NCI-H1092 (cell line): ENCODE measurements at places on chromosomes 11 and 22.
A peak's percentile ranks its signal among the peaks of the same experiment; 100 is the strongest.

DNA sequence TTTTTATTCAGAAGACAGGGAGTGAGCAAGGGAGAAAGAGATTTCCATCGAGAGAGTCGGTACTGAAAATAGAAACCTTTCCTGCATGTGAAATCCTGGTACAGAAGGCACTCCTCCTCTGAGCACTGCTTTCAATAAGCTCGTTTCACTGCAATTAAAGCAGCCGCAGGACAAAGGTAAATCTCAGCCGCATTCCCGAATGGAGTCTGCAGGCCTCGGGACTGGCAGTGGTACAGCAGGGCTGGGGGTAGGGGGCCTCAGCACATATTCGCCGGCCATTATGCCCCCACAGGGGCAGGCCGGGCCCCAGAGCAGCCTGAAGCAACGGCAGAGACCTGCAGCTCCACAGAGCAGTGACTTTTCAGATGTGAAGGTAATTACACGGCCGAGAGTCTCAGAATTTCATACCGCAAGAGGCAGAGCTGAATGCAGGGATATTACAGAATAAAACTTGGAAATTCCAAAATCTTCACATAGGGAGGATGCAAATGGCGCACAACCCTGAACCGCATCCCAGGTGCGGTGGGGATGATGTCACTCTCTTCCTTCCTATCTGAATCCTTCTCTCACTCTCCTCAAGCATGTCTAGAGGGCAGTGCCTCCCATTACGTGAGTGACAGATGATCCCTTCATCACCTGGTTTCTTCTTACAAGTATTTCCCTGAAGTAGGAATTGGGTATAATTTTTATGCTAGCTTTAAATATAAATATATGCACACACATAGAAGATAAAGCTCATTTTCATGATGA, 622.1 kb downstream of the OPCML start:
- no peak for DNase-seq

GRCh38 chr11:110147962-110148709, 54.9 kb downstream of the ZC3H12C start:
- no peak for DNase-seq

DNA sequence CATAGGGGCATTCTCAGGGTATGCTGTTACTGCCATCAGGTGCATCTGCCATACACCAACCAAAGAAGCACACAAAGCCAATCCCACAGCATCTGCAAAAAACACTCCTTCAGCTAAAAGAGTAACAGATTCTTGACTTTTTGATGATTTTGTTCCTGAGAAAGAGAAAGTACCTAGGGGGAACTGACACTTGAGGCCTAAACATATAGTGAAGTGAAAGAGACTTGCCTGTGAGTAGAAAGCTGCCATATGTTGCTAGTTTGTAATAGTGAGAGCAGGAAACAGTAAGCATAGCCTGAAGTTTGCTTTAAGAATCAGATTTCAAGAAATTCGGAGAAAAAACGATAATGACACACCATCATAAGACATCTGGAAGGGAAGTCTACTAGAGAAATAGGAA, 97.9 kb upstream of the CTSC start:
- no peak for DNase-seq

DNA sequence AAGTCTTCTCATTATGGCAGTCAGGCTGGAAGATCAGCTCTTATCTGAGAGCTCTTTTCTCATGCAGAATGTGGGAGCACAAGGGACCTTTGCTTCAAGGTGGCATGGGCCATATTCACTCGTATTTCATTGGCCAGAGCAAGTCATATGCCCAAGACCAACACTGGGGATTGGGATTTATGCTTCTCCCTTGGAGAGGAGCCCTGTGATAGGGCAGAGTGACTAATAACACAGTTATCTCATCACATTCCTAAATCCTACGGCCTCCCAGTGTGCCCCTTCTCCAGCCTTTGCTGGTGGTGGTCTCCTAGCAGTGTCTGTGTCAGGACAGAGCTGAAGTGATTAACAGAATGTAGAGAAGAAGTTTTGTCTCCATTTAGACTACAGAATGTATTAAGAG, 48.6 kb downstream of the SYT9 start:
- no peak for DNase-seq

GRCh38 chr11:92636543-92637188, 332.8 kb upstream of the MTNR1B start:
- DNase-seq = no peak

DNA sequence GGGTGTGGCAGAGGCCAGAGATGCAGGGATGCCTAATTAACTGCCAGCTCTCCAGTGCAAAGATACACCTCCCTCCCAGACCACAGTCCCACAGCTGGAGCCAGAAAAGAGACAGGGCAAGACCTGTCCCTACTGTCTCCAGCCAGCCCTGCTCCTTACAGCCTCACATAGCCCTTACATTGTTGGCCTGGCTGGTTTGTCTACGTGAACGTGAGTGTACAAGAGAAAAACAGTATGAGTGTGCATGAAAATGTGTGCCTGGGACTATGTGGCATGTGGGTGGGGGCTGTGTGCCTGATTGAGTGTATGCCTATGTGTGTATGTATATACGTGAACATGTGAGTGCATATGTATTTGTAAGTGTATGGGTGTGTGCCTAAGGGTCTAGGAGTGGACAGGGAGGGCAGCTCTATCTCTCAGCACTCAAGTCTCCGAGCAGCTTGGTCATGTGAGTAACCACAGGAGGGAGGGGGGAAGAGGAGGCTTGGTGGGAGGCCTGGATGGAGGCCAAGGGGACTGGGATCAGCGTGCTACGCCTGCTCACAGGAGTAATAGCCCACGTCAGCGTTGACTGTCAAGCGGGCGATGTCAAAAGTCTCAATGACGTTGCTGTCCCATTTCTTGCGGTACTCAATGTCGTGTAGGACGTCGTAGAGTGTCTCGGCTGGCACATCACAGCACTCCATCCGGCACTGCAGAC, 6.6 kb upstream of the ARAP1 start:
- peak; percentile 79 for DNase-seq

DNA sequence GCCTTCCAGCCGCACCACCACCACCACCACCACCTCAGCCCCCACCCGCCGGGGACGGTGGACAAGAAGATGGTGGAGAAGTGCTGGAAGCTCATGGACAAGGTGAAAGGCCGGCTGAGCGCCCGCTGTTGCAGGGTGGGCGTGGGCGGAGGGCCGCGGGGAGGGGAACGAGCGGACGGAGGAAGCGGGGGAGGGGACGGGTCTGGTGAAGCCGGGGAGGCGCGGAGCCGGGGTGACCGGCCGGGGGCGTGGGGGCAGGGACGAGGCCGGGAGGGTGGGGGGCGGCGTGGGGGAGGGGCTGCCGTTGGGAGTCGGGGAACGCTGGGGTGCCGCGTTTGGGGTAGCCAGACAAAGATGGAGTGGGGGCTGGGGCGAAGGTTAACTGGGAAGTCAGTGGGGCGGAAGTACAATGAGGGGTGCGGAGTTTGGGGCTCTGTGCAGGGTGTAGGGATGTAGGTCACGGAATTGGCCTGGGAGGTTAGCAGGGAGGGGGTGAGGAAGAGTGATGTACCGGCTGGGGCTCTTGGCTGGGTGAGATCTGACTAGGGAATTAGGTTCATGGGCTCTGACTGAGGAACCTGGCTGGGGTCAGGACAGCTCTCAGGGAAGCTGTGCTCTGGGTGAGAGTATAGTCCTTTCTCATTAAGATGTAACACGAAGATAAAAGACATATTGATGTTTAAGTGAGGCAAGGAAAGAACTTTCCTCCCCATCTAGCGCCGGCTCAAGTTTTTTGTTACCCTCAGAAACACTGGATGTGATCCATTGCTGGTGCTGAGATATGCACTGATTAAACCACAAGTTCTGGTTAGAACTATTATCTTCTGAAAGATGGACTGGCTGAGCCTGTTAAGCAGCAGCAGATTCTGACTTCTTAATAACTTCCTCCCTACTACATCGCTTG, 624 bp downstream of the CBL start:
- DNase-seq = no peak

DNA sequence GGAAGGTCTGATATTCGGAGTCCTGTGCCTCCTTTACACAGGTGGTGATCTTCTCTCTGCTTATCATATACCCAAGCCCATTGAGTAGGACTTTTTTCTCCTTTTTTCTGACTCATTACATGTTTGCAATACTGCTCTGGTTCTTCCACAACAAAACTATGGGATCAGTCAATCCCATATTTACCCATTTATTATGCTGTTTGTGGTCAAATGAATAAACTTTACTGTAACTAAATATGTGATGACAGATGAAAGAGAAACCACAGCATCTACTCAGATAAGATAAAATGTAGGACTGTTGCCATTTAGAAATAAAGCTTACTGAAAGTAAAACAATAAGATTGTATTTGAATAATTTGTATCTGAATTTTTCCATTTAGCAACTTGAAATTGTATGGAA, 958.7 kb upstream of the FAT3 start:
- DNase-seq = no peak

- no peak for DNase-seq
Observed at GRCh38 chr11:100273066-100273815, 413.8 kb upstream of the ARHGAP42 start.

- no peak for DNase-seq
Observed at GRCh38 chr22:22598144-22598543, 39.1 kb upstream of the PRAME start.

DNA sequence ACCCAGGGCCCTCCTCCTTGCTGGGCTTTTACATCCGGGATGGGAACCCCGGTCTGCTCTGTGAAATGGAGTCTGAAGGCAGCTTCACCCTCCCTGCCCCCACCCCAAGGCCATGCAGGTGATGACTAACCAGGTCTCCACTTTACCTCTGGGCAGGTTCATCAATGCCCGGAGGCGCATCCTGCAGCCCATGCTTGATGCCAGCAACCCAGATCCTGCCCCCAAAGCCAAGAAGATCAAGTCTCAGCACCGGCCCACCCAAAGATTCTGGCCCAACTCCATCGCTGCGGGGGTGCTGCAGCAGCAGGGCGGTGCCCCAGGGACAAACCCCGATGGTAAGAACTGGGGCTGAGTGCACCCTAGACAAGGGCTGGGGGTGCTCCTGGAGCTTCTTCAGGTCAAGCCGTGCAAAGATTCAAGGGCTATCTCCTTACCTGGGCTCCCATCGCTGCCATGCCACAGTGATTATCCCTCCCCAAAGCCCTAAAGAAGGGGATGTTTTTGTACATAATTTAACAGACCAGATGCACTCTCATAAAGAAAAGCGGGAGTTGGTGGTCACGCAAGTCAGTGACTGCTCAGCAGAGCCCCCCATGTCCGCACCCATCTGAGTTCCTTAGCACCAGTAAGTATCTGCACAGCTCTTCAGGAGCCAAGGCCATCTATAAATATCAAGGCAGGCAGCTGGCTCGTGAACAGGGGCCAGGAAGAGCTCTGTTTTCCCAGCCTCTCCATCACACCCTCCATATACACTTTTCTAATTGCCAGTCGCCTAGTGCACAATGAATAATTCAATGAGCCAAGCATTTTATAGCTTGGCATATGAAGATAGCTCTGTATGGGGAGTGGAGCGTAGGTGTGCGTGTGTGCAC, 66.0 kb downstream of the FEZ1 start:
- no peak for DNase-seq

- DNase-seq = no peak
Observed at GRCh38 chr22:27391092-27391770, 410.3 kb downstream of the MN1 start.
